Neural crest cell (in vitro differentiated cells): ENCODE measurements at places on chromosomes 2 and 18. TPM values are rescaled to one million over a fixed set of nuclear protein-coding genes. Genes with fewer than 3 reads are reported as not detected.
A peak's percentile ranks its signal among the peaks of the same experiment; 100 is the strongest.

DNA sequence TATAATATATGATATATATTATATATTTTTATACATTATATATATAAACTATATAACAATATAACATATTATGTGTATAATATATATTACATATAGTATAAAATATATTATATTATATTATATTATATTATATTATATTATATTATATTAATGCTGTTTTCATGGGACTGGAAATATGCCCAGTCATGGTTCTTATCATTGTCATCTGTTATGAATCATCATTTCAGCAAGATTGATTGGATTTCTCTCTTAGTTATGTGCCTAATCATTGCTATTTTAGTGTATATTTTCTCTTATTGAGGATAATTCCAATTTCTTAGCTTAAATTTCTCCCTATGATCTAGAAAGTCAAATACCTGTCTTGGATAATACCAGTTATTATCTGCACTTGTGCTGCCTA is 617.8 kb downstream of the TRIB2 start:
- H3K4me1 ChIP-seq: no peaks in the 10 kb centered on the region
- no peak overlapping the region for H3K27ac ChIP-seq
- H3K36me3 ChIP-seq: no peaks in the 10 kb centered on the region

- no peaks in the 10 kb centered on the region for H3K36me3 ChIP-seq
- no peak for DNase-seq
- H3K4me1 ChIP-seq: peaks cover 5% of the 10 kb centered on the region
- no peak overlapping the region for H3K4me3 ChIP-seq
- no peak overlapping the region for H3K27ac ChIP-seq
Observed at GRCh38 chr2:210839450-210839849, 283.1 kb downstream of the CPS1 start.

The CYS1 gene
- total RNA-seq: not detected in 2 replicates

GRCh38 chr2:132875193-132875592 is 205.2 kb upstream of the LYPD1 start:
- no peaks in the 10 kb centered on the region for H3K27me3 ChIP-seq
- no peak overlapping the region for H3K27ac ChIP-seq
- H3K4me3 ChIP-seq: no peak overlapping the region
- no peaks in the 10 kb centered on the region for H3K4me1 ChIP-seq

GRCh38 chr2:9145109-9145751 is 61.4 kb upstream of the ASAP2 start:
- no peaks in the 10 kb centered on the region for H3K36me3 ChIP-seq
- peaks cover 29% of the 10 kb centered on the region for H3K27me3 ChIP-seq

DNA sequence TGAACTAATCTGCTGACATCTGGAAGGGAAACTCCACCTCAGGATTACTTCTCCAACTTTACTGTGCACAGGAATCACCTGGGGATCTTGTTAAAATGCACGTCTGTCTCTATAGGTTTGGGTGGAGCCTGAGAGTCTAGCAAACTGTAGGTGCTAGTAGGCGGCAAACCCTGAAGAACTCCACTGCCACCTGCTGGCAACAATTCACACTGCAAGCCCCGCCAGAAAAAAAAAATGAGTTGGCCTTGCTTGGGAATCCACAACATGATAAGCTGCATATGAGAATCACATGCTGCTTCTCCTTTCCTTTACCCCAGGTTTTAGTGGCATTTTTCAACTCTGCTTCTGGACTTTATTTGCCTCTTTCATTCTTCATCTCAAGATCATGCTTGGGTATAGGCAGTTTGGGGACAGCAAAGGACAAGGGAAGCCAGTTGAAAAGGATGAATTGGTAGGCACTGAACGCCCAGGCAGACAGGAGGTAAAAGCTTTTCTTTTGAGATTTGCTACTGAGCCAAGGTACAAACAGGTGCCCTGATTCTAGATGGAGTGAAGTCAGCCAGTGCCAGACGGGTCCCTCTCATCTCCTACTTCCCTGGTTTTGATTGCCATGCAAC is 88.8 kb downstream of the VIT start:
- H3K4me1 ChIP-seq: peaks cover 14% of the 10 kb centered on the region
- no peak overlapping the region for H3K4me3 ChIP-seq
- no peaks in the 10 kb centered on the region for H3K36me3 ChIP-seq
- H3K27ac ChIP-seq: no peak overlapping the region

The MYO7B gene
- 0.28 TPM in 1 of 2 replicates, not detected in the other for total RNA-seq

GRCh38 chr2:11013196-11013595 is 101.5 kb downstream of the KCNF1 start:
- H3K4me1 ChIP-seq: peaks cover 1% of the 10 kb centered on the region
- H3K27me3 ChIP-seq: peaks cover 6% of the 10 kb centered on the region
- no peak overlapping the region for H3K4me3 ChIP-seq
- H3K36me3 ChIP-seq: no peaks in the 10 kb centered on the region
- H3K27ac ChIP-seq: no peak overlapping the region
- no peak for DNase-seq

The POTEI gene
- total RNA-seq: 1.1 and 1.3 TPM in 2 replicates

The MDH1 gene
- 145 and 155 TPM in 2 replicates for total RNA-seq

The MEP1B gene
- total RNA-seq: not detected in 2 replicates

- no peak overlapping the region for H3K4me3 ChIP-seq
- DNase-seq: no peak
- peaks cover 20% of the 10 kb centered on the region for H3K4me1 ChIP-seq
- H3K36me3 ChIP-seq: no peaks in the 10 kb centered on the region
- H3K27me3 ChIP-seq: no peaks in the 10 kb centered on the region
- H3K27ac ChIP-seq: no peak overlapping the region
Observed at GRCh38 chr2:234703258-234703657, 206.4 kb upstream of the ARL4C start.

DNA sequence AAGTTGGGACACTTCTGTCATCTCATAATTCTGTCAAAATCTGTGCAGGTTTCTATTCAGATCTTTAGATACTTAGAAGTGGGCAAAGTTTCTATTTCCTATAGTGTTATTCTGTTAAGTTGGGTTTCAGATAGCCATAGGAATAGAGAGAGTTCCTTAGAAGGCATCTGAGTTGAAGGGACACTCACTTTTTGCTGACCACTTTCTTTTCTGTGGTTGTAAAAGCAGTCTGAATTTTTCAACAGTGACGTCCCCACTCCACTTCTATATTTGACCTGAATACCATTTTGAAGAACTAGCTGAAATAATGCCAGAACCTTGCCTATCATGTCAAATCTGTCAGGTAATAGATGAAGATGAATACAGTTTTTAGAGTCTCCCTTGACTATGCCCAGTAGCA is 267.3 kb downstream of the SPAG16 start:
- no peaks in the 10 kb centered on the region for H3K36me3 ChIP-seq
- no peaks in the 10 kb centered on the region for H3K4me1 ChIP-seq
- no peak overlapping the region for H3K27ac ChIP-seq
- no peak for DNase-seq

The ZSWIM2 gene
- total RNA-seq: not detected in 2 replicates

The SERPINB4 gene
- not detected in 2 replicates for total RNA-seq

GRCh38 chr2:168841445-168841844 is 39.0 kb downstream of the NOSTRIN start:
- no peak overlapping the region for H3K4me3 ChIP-seq
- peaks cover 14% of the 10 kb centered on the region for H3K36me3 ChIP-seq
- peaks cover 5% of the 10 kb centered on the region for H3K4me1 ChIP-seq
- no peak for DNase-seq
- no peak overlapping the region for H3K27ac ChIP-seq
- H3K27me3 ChIP-seq: no peaks in the 10 kb centered on the region

The SLC4A3 gene
- 10.0 and 11.4 TPM in 2 replicates for total RNA-seq

- H3K27ac ChIP-seq: no peak overlapping the region
- peaks cover 15% of the 10 kb centered on the region for H3K4me1 ChIP-seq
- peaks cover 19% of the 10 kb centered on the region for H3K27me3 ChIP-seq
- H3K4me3 ChIP-seq: peak overlapping the region; percentile 14
- DNase-seq: no peak
- H3K36me3 ChIP-seq: no peaks in the 10 kb centered on the region
Observed at GRCh38 chr2:208112969-208113368, 11.4 kb downstream of the CRYGD start.

DNA sequence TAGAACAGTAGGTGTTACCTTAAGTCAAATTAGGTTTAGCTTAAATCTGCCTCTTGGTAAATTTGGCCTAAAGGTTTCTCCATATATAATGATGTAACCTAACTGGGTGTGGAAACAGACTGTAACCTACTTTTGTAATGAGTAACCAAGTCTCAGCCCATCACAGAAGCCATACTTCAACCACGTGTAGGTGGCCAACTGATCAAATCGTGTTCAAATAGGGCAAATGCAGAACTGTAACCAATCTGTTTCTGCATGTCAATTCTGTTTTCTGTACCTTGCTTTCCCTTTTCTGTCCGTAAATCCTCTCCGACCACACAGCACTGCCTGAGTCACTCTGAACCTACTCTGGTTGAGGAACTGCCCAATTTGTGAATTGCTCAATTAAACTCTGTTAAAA is 34.0 kb upstream of the PLA2R1 start:
- H3K4me1 ChIP-seq: no peaks in the 10 kb centered on the region
- H3K27me3 ChIP-seq: no peaks in the 10 kb centered on the region
- no peaks in the 10 kb centered on the region for H3K36me3 ChIP-seq
- DNase-seq: no peak
- no peak overlapping the region for H3K27ac ChIP-seq

The DNAH7 gene
- 1.5 and 2.6 TPM in 2 replicates for total RNA-seq

- H3K4me1 ChIP-seq: peaks cover 5% of the 10 kb centered on the region
- H3K36me3 ChIP-seq: peaks cover 2% of the 10 kb centered on the region
- no peak overlapping the region for H3K4me3 ChIP-seq
Observed at GRCh38 chr18:44424645-44425035, 256.0 kb upstream of the SETBP1 start.

DNA sequence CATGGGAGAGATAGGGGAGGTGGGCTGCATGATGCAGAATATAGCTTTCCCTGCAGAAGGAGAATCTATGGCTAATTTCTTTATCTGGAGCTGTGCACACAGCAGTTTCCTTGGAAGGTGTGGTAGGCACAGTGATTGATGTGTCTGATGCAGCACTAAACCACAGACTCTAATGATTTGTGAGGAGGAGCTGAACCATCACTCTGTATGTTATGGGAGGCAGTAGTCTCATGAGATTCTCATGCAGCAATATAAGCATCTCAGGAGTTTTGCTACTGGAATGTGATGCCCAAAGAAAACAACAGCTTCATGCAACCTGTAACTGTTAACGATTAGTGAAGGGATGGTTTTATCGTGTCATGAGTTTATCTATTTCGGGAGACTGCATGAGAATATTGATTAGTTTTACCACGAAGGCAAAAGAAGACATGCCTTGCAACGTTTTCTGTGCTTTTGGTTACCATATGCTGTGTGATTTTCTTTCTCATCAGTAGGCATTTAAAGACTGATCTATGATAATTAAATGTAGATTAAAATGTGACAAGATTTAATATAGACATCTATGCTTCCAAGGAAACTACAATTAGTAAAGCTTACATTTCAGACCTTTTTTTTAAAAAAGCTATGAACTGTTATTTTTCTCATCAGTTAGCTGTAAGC is 286.8 kb downstream of the ARL6IP6 start:
- no peak overlapping the region for H3K27ac ChIP-seq
- no peak for DNase-seq
- H3K36me3 ChIP-seq: no peaks in the 10 kb centered on the region

DNA sequence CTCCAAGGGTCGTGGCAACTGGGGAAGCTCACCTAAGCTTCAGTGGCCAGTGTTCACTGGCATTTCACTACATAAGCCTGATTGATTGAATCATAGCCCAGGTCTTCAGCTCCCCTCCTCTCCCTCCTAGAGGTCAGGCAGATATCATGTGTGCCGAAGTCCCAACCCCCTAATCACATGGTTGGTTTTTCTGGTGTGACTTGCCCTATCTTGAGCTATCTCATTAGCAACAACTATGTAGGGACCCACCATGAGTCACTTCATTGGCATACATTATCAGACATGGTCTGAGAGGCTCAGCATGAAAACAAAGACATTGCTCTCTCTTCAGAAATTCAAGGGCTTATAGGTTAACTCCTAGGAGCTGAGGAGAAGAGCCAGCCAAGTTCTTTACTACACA is 76.8 kb downstream of the LYPD1 start:
- H3K27me3 ChIP-seq: no peaks in the 10 kb centered on the region
- H3K27ac ChIP-seq: no peak overlapping the region
- peaks cover 29% of the 10 kb centered on the region for H3K4me1 ChIP-seq
- DNase-seq: no peak

DNA sequence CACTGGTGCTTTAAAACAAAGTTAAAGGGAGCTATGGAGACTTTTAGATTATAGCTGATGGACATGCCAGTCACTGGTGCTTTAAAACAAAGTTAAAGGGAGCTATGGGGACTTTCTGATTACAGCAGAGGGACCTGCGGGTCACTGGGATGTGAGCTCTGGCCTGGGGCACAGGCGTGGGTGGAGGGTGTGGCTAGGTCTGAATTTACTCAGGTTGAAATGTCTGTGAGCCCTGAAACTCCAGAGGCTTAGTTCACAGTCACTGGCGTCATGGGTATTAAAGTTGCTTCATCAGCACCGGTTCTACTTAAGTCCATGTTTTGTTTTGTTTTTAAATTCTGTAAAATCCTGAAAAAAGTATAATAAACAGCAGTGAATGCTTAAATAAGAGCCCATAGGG is 49.0 kb upstream of the TMEM18 start:
- H3K27ac ChIP-seq: no peak overlapping the region
- H3K27me3 ChIP-seq: no peaks in the 10 kb centered on the region
- DNase-seq: no peak
- no peaks in the 10 kb centered on the region for H3K36me3 ChIP-seq
- H3K4me3 ChIP-seq: no peak overlapping the region

DNA sequence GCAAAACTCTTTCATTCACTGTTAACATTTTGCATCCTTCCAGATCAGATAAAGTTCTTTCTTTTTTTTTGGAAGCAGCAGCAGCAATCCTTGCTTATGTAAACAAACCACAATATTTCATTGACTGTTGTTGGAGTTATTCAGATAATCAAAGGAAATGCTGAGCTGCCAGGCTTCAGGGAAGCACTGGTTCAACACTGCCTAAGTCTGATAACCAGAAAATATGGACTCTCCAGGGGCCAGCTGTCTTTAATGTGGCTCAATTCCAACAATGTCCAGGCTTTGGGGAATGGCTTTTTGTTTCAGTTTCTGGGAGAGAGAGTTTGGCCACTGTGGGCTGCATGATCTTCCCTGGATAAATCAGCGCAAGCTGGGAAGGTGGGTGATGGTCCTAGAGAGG is 354.3 kb downstream of the AKAIN1 start:
- H3K27ac ChIP-seq: no peak overlapping the region
- no peaks in the 10 kb centered on the region for H3K36me3 ChIP-seq
- no peaks in the 10 kb centered on the region for H3K4me1 ChIP-seq
- H3K4me3 ChIP-seq: no peak overlapping the region

- H3K4me3 ChIP-seq: no peak overlapping the region
- peaks cover 6% of the 10 kb centered on the region for H3K4me1 ChIP-seq
- H3K36me3 ChIP-seq: peaks cover 3% of the 10 kb centered on the region
Observed at GRCh38 chr2:120338015-120338414, 7.9 kb upstream of the INHBB start.
